ENCODE measurements at places on chromosomes 2 and 18.

DNA sequence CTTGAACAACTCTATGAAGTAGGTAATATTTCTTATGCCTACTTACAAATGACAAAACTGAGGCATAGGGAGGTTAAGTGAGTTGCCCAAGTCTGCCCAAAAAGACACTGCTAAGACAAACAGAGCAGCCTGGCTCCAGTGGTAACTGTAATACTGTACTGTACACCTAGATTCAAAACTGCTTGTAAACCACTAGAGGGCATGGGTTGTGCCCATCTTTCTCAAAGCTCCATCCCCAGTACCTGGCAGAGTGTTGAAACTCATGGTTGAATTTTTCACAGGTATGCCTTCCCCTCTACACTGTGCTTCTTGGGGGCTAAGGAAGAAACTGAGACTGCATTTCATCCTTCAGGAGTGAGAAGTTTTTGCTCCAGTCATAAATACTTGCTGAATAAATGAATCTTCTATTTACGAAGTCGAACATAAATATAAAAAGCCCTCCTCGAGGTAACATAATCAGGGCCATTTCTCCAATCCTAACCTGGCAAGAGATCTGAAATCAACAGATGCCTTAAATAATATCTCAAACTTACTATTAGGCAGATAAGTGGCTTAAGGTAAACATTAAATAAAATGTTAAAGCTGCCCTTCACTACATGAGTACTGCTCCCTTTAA is 2.0 kb downstream of the PPP4R1 start:
- no peak for DNase-seq

GRCh38 chr2:24024018-24024417 is 14.1 kb downstream of the MFSD2B start:
- no peak for DNase-seq

DNA sequence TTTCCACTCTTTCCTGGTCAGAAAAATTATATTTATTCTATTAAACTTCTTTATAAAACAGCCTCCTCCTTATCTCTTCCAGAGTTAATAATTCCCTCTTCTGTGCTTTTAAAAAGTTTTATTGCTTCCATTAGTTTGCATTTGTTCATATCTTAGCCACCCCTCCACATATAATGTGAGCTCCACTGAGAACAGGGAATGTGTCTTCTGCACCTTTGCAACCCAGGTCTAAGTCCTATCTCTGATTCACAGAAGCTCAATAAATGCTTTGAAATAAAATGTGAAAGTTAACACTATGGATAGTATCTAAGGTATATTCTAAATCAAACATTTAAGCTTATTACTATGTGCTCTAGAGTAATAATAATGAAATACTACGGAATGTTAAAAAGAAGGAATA is 9.3 kb upstream of the LRATD1 start:
- no peak for DNase-seq

- DNase-seq, result no peak
These were observed 97.6 kb downstream of the SPTBN1 start for GRCh38 chr2:54553775-54554174.

DNA sequence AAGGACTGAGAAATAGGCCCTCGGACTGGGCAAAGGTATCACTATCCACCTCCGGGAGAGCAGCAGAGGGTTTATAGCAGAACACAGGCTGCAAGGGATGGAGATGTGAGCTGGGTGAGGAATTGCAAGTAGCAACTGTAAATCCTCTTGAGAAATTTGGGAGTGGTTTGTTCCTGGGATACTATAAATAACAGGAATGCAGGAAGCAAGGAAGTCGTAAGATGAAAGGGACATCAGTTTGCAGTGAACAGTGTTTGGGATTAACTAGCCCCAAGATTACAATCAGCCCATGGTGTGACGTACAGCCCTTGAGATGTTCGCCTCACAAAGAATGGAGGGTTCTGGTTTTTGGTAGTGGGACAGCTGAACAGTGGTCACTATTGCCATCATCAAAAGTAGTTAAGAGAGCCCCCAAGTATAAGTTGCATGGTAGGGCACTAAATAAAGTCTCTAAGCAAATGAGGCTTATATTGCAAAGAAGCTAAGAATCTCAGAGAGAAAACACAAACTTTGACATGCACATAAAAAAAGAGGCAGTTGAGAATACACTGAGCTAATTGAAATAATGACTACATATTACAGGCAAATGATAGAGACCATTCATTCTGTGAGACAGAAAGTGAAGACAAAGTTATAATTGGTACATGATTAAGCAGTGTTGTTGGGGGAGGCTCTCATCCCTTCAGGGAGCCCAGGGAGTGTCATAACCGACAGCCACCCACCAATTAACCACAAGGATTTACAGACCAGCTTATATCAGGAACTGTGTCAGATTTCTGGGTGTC is 362.5 kb upstream of the ACVR2A start:
- no peak for DNase-seq

GRCh38 chr2:26246818-26247217 is 2.1 kb downstream of the HADHB start:
- DNase-seq, result no peak

GRCh38 chr2:25378731-25379490 is 37.2 kb upstream of the DNMT3A start:
- no peak for DNase-seq

GRCh38 chr2:84319581-84319980 is 139.5 kb downstream of the SUCLG1 start:
- no peak for DNase-seq

DNA sequence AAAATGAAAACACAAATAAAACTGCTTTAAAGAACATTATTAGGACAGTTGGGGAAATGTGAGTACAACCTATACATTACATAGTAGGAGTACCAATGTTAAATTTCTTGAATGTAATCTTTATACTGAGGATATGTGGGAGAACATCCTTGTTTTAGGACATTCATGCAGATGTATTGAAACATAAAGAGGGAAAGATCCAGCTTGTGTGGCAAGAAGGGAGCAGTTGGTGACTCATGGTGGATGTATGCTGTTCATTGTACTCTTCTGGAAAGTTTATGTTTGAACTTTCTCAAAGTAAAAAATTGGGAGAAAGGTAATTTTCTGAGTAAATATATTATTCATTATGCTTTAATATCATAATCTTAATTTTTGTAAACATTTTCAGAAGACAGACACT is 132.1 kb upstream of the DLGAP1 start:
- no peak for DNase-seq

GRCh38 chr18:26617151-26617554 is 68.8 kb upstream of the KCTD1 start:
- DNase-seq, result no peak

- no peak for DNase-seq
These were observed 121.2 kb downstream of the LYPD6 start for GRCh38 chr2:149451417-149452165.

DNA sequence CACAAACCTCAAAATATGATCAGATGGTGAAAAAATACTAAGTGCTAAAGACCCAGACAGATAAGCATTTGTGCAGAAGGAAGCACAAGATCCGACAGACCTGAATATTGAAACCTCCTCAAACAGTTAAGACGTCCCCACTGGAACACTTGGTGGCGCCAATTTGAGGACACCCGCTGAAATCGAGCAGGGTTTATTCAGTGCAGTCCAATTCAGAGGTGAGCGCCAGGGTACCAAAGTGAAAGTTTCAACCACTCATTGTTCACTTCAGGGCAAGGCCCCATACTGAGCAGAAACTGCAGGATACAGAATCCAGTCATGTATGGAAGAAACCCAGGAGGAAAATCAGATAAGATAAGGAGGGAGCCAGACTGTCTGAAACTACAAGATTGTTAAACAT is 417.6 kb downstream of the LRRTM4 start:
- no peak for DNase-seq

- DNase-seq, result no peak
These were observed 174.9 kb downstream of the SEPTIN10 start for GRCh38 chr2:109438773-109439389.

- no peak for DNase-seq
These were observed 241.7 kb upstream of the DOK6 start for GRCh38 chr18:69158944-69159343.

- DNase-seq, result no peak
These were observed 777.8 kb upstream of the RAB6C start for GRCh38 chr2:129201696-129202095.

- DNase-seq, result no peak
These were observed 219.0 kb upstream of the HS6ST1 start for GRCh38 chr2:128537646-128538045.

DNA sequence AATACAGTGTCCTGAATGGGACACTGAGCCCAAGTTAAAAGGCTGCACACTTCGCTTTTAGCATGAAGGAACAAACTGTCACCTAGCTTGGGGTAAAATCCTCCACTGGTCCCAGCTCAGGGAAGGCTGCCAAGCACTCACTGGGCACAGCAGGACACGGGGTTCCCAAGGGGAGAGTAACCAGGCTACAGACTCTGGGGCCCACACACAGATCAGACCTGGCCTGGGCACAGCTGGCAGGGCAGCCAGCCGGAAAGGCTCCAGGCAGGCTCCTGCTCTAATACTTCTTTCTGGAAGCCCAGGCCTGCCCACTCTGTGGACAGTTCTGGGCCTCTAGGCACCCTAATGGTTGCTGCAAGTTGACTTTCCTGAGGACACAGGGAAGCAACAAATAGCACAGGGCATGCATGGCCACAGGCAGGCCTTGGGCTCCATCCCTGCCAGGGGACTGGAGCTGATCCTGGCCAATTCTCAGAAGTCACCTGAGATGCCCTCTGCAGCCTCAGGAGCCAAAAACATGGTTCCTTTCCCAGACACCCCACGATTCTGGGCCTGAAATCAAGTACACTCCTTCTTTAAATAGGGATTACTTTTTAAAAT is 18.7 kb upstream of the SULT1C3 start:
- DNase-seq, result no peak

DNA sequence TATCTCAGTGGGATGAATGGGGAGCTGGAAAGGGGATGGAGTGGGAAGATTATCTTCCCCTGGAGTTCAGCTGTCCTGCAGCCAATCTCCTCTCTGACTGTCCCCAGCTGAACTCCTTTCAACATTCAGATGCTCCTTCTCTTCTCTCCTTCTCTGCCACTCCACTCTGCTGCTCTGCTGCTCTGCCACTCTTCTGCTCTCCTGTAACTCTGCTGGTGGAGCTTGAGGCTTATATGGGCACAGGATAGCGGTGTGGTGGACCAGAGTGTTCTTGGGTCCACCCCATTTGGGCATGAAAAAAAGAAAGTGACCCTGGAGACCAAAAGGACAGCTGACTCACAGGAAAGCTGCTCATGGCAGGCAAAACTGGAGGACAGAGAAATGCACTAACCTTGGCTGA is 26.6 kb downstream of the FAHD2B start:
- no peak for DNase-seq

DNA sequence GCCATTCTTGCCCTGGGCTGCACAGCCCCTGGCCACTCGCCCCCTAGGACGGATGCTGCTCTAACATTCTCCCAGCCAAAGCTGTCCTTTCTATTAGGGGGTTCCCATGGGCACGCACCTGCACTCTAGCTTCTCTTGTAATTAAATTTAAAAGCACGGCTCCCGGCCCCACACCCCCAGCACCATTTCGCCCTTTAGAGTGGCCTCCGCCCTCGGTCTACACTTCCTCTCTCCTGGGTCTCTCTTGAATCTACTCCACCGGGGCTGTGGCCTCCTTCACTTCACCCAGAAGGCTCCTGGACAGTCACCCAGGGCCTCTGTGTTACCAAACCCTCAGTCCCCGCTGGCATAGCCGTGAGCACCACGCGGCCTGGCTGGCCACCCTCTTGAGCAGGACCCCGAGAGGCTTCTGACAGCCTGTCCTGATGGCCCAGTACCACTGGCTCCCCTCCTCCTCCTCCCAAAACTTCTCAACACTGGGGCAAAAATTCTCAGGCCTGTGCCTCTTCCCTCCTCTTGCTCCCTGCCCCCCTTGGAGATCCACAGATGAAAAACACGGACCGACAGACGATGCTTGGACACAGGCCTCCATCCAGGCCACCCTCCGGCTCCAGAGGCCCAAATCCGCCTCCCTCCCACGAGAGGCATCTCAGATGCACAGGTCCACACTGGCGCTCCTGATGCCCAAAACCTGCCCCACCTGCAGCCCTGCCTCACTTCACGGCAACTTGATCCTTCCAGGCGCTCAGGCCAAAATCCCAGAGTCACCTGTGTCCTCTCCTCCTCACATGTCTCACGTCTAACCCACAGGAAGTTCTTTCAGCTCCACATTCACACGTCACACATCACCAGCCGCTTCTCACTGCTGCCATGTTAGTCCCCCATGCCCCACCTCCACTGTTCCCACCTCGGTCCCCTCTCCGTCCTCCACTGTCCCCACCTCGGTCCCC is 6.9 kb upstream of the RAB17 start:
- DNase-seq, result no peak

GRCh38 chr2:225742487-225742886 is 343.0 kb downstream of the NYAP2 start:
- DNase-seq, result no peak

DNA sequence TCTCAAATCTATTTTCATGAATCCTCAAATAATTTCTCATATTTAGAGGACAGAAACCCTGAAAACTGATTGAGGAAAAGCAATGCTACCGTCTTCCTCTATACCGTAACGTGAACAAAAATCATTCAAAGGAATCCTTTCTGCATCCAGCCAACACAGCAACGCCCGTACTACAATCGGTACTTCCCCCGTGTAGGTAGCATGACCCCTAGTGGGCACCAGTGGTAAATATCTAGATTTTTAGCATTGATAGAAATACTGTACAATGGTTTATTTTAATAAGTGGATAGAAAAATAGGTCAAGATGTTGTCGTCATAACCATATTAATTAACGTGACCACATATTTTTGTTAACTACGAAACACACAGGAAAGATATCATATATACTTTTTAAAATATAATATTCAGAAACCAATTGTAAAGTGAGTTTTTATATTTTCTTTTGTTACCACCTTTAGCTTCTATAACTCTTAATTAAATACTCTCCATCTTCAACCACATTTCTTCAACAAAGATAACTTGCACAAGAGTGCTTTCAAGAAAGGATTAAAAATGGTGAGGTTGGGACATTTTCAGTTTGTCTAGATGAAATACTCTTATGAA is 194.1 kb downstream of the SS18 start:
- no peak for DNase-seq

- no peak for DNase-seq
These were observed 78.6 kb upstream of the LDLRAD4 start for GRCh38 chr18:13139885-13140450.

DNA sequence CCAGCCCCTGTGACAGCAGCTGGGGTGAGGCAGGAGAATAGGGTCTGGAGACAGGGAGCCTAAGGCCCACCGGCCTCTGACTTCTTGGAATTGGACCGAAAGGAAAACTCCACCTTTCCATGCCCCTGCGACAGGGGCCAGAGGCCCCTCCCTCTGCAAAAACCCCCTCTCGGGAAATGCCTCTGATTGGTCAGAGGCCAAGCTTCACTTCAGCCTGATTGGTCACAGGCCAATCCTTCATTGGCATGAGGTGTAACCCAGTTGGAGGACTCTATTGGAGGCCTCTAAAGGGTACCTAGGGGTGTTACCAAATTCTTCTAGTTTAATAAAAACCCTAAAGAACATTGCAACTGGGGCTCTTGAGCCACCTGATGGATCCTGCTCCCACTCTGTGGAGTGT is 5.7 kb upstream of the ACKR3 start:
- DNase-seq, result no peak
